HuH-7.5 (cell line): ENCODE measurements at places on chromosomes 1 and 21.

DNA sequence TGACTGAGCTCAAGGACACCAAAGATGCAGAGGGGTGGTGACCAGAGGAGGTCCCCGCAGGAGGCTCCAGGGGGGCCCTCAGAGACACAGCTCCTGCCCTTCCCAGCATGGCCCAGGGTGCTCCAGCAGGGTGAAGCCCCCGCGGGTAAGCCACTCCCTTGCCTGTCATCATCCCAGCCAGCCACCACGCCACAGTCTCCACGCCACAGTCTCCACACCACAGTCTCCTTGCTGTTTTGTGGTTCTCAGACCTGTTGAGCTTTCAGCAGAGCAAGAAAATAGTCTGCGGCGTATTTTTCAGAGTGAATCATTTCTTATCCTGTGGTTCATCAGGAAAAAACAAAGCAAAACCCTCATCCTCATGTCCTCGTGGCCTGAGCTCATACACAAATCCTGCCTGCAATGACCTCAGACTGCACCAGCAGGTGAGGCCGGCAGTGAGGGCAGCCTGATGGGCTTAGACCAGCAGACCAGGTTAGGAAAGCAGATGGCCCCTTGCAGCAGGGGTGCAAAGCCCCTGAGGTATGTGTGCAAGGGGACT, 25.7 kb upstream of the ABCG1 start:
- no peak for DNase-seq

GRCh38 chr1:170218257-170218650, 72.5 kb downstream of the NTMT2 start:
- no peak for DNase-seq

DNA sequence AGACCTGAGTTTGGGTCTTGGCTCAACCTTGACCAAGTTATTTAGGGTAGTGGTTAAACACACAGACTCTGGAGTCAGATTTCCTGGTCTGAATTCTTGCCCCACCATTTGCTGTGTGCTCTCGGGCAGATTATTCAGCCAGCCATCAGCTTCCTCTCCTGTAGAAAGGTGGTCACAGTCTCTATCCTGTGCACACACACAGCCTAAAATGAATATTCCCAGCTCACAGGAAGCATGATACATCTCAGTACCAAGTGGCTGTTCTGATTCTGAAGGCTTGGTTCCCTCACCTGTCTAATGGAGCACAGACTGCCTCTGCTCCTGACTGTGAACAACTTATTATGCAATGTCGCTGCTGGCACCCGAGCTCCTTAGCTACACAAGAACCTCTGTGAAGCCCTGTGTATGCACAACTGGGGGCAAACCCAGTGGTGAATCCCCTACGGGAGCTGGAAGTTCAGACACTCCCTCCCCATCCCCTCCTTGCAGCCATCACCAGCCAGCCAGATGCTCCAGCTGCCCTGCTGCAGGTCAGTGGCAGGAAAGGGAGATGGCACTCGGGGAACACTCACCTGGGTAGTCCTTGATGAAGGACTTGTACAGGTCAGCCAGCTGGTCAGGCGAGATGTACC, 13.7 kb downstream of the ENO1 start:
- no peak for DNase-seq

DNA sequence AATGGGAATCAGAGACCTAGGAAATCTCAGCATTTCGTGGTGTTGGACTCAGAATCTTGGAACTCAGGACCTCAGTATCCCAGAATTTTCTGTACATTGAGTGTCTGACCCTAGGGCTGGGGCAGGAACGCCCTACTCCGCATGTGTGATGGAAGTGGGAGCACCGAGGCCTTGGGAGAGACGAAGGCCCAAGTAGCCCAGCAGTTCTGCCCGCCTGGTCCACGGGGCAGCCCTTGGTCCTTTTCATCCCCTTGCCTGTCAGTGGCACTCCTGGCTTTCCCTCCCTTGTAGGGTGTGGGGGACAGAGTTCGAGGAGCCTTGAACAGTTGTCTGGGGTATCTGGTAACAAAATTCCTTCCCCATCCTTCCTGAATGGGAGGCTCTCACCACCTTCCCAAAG, 10.2 kb downstream of the A3GALT2 start:
- no peak for DNase-seq

GRCh38 chr1:14740016-14740415, 141.5 kb downstream of the KAZN start:
- no peak for DNase-seq
